ENCODE measurements at places on chromosomes 5 and 9.
A peak's percentile ranks its signal among the peaks of the same experiment; 100 is the strongest.

DNA sequence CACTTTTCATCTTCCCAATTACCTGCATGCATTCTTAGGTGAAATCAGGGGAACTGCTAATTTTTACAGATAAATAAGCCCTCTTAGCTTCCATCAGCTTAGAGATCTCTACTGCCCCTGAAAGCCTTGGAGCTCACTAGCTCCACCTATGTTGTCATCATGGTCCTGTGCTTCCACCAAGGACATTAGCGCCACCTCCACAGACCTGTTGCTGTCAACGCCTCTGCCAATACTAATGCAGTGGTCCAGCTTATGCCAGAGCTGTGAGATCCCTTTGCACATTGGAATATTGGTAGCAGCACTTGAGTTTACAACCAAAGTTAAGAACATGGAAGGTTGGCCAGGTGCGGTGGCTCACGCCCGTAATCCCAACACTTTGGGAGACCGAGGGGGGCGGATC is 7.7 kb upstream of the SHISAL2B start:
- no peak for DNase-seq

DNA sequence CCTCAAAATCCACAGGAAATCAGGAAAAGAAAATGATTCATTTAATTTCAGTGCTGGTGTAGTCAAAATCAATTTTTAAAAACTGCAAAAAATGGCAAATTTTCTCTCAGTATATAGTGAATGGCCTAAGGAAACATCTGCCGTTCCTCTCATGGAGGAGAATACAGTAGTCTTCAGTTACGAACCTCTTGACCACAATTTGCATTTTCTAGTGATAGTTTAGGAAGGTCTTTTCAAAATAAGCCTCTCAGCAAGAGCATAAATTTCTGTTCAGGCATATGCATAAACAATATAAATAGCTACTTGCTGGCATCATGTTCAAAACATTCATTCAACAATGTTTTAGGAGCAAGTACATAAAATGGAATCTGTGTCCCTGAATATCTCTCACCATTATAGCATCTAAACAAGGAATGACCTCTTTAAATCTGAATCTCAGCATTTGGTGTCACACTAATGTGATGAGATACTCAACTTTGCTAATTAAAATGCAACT is 33.5 kb downstream of the HAPLN1 start:
- no peak for DNase-seq

- DNase-seq, result no peak
Measured at GRCh38 chr9:121073038-121073437, 1.7 kb upstream of the CNTRL start.

- DNase-seq, result no peak
Measured at GRCh38 chr9:6943293-6943692, 185.5 kb downstream of the KDM4C start.

DNA sequence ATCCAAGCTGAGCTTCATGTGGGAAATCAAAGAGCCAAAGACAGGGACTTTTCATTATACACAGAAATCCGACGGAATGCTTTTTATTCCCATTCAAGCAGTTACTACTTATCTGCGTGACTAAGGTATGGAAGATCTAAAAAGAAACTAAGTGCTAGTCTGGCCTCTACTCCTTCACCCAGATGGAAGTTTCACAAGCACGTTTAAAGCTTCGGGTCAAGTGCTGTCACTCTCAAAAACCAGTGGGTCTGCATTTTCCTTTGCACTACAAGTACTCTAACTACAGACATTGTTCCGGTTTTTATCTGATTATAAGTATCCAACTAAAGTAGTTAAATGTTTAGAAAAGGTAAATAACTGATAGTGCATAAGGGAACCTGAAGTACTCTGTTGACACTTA is 13.7 kb upstream of the MTAP start:
- no peak for DNase-seq

DNA sequence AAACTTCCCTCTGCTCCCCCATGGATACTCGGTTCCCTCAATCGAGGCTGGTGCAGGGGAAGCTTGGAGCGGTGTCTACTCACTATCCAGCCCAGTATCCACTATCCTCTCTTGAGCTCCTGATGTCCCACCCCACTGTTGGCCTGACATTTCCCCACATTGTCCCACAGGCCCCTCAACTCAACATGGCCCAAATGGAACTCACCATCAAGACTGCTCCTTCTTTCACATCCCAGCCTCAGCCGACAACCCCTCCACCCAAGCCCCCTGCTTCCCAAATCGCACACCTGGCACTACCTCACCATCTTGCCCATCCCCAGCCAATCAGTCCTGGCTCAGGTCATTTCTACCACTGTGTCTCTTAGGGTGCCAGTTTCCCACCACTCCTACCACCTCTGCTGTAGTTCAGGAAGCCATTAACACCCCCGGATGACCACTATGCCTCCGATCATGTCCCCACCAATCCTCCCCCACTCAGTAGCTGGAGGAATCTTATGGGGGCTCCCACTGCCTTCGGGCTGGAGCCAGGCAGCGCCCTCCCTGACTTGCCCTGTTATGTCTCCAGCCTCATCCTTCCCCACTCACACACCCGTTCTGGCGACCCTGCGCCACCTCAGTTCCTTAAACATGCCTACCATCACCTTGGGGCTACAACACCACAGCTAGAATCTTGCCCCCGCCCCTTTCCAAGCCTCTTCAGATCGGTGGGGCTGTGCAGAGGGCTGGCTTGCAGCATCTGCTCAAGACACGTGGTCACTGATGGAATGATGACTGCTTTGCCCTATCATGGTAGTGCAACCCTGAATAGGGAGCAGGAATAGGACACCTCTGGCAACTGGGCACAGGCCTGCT is 273.6 kb downstream of the FSTL4 start:
- DNase-seq, result no peak

GRCh38 chr5:128121651-128122050 is 38.1 kb downstream of the SLC12A2 start:
- no peak for DNase-seq

DNA sequence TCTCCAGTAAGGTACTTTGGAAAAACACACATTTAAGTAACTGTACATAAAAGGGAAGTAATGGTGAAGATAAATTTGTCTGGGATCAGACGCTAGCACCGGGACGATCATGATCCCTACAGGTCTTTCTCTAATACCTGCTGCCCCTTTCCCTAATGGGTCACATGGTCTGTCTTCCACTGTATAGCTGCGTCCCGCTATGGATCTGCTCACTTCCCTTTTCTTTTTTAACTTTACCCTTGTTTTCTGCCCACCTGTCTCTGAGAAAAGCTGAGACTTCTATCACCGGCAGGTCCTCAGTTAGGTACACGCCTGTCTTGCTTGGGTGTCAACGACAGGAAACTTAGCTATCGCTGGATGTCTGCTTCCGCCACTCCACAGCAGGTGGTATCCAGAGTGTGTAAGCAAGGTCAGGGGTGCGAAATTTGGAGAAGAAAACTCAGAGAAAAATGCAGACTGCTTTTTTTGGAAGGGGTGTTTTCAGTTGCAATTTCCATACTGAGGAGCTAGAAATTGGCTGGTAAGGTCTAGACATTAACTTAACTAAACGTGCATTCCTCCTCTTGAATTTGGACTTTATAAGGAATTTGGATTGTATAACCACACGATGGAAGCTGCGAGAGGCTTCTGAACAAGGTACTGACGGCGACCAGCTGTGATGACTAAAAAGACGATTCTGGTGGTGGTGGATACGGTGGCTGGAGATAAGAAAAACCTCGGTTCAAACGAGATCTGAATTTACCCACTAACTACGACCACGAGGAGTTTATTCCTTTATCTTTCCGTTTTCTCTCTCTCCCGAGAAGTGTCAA is 1.1 kb upstream of the ICE1 start:
- no peak for DNase-seq

DNA sequence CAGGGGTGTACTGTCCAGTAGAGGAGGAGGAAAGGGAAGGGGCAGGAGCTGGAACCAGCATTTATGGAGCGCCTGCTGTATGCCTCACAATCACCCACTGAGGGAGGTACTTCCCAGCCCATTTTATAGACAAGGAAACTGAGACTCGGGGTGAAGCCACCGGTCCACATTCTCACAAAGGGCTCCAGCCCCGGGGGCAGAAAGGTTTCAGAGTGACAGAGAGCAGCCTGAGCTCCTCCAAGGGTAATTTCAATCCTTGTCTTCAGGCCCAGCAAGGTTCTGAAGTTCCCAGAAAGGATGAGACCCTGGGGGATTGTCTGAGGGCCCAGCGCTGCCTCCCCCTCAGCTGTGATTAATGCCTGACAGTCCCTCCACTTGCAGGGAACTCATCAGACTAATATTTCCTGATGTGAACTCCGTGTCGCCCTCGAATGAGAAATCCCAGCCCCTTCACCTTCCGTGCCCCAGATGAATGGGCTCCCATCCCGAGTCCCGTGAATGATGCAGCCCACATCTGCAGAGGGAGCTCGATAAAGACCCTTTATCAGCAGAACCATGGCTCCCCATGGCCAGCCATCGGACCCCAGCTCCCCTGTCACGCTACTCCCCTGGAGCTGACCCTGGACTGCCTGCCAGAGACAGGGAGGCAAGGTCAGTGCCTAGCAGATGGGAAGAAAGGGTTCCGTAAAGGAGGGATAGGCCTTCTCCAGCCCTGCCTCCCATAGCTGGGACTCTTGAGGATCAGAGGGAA is 32.1 kb upstream of the MVB12B start:
- no peak for DNase-seq

DNA sequence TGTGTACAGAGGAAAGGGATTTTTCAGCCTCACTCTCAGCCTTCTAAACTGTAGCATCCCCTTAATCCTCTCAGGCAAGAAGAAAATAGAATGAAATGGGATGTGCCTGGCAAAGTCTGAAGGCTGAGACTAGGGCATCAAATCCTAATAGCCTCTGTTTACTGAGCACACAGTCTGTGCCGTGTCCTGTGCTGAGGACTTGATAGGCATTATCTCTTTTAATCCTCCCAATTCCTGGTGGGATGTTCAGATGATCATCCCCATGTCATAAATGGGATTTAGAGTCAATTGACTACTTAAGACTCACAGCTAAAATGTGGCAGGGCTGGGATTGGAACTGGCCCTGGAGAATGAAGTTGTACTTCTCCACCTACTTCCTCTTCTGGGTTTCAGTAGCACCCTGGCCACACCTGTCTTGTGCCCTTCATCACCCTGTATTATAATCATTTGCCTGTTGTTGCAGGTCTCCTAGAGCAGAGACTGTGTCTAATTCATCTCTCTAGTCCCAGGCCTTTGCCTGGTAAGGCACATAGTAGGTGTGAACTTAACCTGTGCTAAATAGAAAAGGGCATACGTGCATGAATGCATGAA is 81.0 kb downstream of the WWC1 start:
- DNase-seq, result no peak

DNA sequence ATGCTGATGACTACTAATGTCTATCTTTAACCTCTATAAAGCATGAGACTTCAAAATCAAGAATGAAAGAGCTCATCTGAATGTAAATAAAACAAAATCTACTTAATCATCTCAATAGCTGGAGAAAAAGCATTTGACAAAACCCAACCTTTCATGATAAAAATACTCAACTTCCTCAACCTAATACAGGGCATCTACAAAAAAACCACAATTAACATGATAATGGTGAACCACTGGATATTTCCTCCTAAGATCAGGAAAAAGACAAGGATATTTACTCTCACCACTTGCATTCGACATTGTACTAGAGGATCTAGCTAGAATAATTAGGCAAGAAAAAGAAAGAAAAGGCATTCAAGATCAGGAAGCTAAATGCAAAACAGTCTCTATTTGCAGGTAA is 49.3 kb downstream of the FAM169A start:
- no peak for DNase-seq

DNA sequence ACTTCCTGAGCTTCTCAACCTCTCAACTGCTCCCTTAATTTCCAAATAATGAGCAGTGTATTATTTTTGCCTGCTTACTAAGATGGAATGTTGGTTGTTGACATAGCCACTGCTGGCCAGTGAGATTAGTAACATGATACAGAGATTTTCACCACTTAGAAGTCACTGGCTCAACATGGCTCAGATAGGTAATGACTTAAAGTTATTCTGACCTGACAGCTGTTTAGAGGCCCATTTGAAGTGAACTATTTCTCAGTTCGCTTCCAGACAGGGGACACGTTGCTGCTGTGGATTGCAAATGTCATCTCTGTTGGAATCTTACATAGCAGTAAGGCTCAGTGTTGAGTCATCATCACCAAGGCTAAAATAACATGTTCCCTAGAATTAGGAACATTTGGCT is 490.2 kb downstream of the TLE4 start:
- DNase-seq, result peak; percentile 9

DNA sequence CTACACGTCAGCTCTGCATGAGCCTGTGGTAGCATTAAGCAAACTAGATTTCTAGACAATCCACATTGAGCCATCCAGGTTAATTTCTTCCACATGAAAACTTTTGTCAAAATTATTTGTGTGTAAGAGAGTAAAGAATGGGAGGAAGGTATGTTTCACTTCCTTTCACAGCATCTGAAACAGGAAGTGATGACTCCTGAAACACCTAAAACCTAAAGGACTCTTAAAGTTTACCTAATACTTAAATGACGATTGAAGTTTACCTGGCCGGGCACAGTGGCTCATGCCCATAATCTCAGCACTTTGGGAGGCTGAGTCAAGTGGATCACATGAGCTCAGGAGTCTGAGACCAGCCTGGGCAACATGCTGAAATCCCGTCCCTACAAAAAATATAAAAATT is 223.8 kb downstream of the CEMIP2 start:
- DNase-seq, result no peak

GRCh38 chr5:97297063-97297703 is 114.1 kb upstream of the RIOK2 start:
- DNase-seq, result peak; percentile 42

DNA sequence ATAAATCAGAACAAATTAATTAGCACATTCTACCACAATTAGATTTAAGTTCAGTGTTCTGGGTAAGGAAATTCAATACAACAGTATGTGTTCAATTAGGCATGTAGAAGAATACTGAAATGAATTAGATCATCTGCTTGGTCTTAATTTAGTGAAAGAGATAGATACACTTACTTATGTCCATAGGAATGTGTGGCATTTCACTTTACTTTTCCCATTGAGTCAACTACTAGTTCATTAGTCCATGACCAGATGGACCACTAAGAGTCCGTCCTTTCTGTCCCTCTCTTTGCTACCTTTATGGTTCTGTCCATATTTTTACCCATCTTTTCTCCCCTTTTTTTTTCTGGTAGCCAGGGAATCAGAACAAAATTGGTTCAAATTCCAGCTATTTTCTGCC is 276.9 kb downstream of the OSTF1 start:
- no peak for DNase-seq

GRCh38 chr5:96726802-96727201 is 64.6 kb downstream of the CAST start:
- no peak for DNase-seq

DNA sequence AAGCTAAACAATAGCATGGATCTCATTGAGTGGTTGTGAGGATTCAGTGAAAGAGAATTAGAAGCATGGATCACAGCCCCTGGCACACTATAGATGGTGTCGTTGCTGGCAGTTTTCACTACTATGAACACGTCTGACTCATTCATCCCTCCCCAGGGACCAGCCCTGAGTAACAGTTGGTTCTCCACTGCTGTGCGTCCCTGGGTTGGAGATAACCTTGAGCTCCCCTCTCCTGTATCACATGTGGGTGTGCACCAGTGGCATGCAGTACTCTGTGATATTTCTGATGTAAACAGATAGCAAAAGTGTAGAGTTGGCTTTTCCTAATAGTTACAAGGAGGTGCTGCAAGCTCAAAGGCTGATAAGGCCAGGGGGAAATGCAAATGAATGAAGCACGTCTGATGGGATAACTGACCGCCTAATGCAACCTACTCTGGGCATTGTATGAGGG is 8.8 kb upstream of the LCP2 start:
- no peak for DNase-seq

Measured in DMS 273 treated with DMSO at 0.1 percent for 48 hours (cell line).